ENCODE measurements at places on chromosomes 5 and 9. TPM values are rescaled to one million over a fixed set of nuclear protein-coding genes. Genes with fewer than 3 reads are reported as not detected.

DNA sequence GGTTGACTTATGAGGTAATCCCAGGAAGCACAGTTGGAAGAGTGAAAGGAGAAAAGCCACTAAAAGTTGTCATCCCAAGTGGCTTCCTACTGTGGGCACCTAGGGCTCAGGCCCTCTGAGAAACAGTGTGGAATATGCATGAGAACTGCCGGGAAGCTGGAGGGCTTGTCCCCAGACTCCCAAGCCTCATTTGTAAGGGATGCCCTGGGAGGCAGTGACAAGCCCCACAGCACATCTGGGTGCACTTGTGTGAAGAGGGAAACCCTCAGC lies 64.5 kb downstream of the SFXN1 start:
- no peak for DNase-seq

GRCh38 chr9:6655036-6655435 lies 9.5 kb upstream of the GLDC start:
- DNase-seq: no peak

DNA sequence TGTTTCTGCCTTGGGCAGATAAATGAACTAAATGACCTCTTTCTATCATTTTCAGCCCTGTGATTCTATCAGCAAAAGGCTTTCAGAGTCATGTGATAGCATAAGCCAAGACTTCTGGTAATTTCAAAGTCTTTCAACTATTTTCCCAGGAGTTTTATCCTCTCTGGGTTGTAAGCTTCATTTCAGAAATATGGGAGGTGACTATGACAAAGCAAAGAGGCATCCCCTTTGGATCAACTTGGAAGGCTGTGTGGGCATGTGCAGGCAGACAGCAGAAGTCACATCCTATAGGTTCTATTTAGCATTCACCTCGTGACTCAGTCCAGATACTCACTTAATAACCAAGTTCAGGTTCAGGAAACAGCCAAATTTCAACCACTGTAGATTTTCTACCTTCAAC lies 149.0 kb upstream of the FST start:
- no peak for DNase-seq

The AMBP gene
- not detected for total RNA-seq

The NDUFA8 gene
- 66.7 TPM for total RNA-seq

All from adrenal gland (tissue), 19 donors.